Left renal cortex interstitium (tissue), 4 donors: ENCODE measurements at places on chromosomes 13 and 19. TPM values are rescaled to one million over a fixed set of nuclear protein-coding genes. Genes with fewer than 3 reads are reported as not detected.

GRCh38 chr13:77093735-77094134 is 66.8 kb upstream of the FBXL3 start:
- no peak for DNase-seq

GRCh38 chr19:36113894-36114720 is 568 bp downstream of the POLR2I start:
- no peak for DNase-seq

- no peak for DNase-seq
Observed at GRCh38 chr13:105627270-105627669, 908.2 kb downstream of the EFNB2 start.

ZNF90 gene
- 18.1 TPM for polyA plus RNA-seq

DNA sequence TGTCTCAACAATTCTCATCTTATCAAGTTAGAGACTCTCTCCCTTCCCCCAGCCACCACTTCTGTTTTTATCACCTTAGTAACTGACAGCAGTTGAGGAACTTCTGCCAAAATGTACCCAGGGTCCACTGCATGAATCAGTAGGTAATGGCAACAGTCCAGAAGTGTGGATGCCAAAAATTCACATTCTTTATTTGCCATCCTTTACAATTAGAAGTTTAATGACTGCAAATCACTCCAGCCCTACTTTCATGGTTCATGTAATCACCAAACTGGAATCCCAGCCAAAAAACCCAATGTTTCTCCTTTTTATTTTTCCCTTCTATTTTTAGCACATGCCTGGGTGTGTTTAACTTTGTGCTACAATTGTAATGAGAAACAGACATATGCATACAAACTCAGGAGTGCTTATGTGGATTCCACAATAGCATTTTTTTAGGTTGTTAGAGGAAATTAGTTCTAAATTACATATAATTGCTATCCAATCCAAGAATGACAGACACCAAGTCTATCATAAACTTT is 243.5 kb downstream of the RGCC start:
- DNase-seq, result no peak

DNA sequence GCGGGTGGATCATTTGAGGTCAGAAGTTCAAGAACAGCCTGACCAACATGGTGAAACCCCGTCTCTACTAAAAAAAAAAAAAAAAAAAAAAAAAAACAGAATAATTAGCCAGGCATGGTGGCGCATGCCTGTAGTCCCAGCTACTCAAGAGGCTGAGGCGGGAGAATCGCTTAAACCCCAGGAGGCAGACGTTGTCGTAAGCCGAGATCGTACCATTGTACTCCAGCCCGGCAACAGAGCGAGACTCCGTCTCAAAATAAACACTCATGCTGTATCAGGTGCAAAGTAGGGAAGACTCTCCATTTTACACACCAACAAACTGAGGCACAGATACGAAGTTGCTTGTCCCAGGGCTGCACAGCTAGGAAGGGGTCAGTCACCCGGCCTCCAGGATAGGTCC is 15.6 kb downstream of the TLE6 start:
- DNase-seq, result no peak

GRCh38 chr19:50358483-50359327 is 6.7 kb downstream of the NAPSA start:
- no peak for DNase-seq

DNA sequence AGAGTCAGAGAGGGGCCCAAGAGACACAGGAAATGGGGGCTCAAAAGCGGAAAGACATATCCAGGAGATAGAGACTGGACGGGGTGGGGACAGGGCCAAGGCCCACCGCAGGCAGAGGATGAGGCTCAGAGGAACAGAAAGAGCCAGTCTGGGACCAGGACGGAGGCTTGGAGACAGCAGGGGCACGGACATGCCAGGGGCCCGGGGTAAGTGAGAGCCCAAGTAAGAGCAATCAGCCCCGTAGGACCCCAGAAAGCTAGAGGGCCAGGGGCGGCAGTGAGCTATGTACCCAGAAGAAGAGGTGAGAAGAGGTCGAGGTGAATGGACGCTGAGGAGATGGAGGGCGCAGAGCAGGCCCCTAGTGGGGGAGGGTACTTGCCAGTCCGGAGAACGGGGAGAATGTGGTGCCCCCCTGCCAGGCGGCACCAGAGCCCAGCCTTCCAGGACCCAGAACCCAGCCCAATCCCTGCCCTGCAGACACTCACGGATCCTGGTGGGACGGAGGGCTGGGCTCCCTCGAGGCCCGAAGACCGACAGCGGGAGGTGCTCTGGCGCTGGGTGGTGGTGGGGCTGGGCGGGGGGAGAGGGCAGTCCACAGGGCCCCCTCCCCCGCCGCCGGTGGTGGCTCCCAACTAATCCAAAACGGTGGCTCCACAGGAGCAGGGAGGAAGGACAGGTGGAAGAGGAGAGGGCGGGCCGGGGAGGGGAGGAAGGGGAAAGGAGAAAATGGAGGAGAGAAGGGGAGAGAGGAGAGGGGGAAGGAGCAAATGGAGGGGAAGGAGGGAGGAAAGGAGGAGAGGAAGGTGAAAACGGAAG is 1.0 kb downstream of the GRIK5 start:
- no peak for DNase-seq

ZNF560 gene
- polyA plus RNA-seq, result 0.78 TPM

- DNase-seq, result no peak
Observed at GRCh38 chr13:24502533-24503378, 9.8 kb downstream of the PARP4 start.

ZNF649 gene
- 27.1 TPM for polyA plus RNA-seq

DNA sequence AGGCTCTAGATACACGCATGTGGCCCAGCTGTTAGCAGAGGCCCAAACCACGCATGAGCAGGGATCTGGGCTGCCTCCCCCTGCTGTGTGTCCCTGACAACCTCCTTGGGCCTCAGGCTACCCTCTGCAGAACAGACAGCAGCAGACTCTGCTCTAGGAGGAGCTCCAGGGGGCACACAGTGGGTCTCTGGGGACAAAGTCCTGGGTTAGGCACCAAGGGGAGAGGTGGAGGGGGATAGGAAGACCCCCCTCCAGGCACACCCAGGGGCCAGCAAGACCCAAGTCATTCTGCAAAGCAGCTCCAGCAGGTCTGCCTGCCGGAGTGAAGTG is 8.0 kb downstream of the TINCR start:
- no peak for DNase-seq

FAM216B gene
- polyA plus RNA-seq, result not detected
